ENCODE measurements at places on chromosomes 13 and 19.
A peak's percentile ranks its signal among the peaks of the same experiment; 100 is the strongest.

GRCh38 chr13:47665043-47665442, 336.0 kb downstream of the SUCLA2 start:
- no peak for DNase-seq

DNA sequence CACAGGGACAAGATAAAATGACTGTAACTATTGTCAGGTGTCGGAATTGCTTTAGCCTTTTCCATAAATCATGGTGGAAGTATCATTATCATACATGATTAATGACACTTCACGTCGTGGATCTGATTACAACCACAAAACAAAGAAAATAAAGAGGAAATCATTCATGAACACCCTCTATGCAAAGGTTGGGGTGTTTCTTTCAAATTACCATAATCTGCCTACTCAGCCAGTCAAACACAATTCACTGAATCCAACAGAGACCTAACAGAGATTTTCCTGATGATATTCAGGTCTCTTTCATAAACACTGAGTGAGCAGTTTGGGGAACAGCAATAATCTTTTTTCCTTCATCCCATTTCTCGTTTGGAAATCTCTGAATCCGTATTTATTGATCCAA, 625.6 kb downstream of the DCT start:
- no peak for DNase-seq

DNA sequence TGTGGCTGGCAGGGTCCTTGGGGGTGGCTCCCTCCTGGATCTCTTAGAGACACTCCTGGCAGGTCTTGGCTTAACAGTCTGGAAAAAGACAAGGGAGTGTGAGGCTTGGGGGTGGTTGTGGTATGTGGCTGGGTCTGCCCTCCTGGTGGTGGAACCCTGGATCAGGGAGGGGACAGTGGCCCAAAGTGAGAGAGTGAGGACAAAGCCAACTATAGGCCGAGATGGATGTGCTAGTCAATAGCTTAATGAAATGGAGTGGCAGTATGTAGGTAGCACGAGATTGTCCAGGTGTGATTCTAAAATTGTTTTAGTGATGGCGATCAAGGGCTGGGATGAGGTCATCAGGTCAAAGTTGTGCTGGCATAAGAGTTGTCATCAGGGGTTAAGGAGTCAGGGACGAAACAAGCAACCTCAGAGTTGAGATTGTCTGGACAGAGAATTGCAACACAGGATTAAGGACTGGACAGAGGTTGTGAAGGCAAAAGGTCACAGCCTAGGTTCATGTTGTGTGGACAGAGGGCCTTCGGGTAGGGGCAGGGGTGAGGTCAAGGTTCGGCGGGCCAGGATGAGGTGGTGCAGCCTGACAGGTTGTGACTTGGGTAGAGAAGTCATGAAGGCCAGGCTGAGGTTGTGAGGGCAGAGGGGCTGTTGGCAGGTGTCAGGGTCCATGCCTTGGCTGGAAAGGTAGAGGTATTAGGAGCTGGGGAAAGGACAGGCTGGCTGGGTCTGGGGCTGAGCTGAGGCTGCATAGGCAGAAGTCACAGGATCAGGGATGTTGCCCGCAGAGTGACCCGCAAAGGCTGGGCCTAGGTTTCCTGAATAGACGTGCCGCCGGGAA, 4.5 kb upstream of the RASAL3 start:
- no peak for DNase-seq

- DNase-seq: no peak
Observed at GRCh38 chr19:47022140-47022536, 2.5 kb downstream of the NPAS1 start.

DNA sequence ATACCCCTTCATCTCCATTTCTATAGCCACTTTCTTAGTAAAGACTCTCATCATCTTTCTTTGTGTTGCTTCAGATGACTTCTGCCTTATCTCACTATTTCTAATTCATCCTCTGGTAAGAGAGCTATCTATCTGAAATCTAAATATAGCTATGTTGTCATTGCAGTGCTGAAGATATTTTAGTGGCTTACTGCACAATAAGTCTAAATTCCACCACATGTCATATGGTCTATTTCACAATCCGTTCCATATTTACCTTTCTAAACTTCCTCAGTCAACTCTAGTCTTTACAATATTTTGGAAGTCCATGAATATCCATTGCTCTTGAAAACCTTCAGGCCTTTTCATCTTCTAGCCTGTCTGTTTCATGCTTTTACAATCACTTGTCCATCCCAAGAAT, 465.1 kb upstream of the SLC10A2 start:
- no peak for DNase-seq

- DNase-seq: peak; percentile 24
Observed at GRCh38 chr19:12995596-12996405, 526 bp downstream of the NFIX start.

DNA sequence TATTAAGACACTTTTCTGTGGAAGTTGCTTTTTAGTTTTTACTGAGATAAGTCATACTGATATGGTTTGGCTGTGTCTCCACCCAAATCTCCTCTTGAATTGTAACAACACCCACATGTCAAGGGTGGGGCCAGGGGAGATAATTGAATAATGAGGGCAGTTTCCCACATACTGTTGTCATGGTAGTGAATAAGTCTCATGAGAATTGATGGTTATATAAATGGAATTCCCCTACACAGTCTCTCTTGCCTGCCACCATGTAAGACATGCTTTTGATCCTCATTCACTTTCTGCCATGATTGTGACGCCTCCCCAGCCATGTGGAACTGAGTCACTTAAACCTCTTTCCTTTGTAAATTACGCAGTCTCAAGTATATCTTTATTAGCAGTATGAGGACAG, 1340.4 kb downstream of the SLITRK5 start:
- DNase-seq: no peak

GRCh38 chr13:64925727-64926126, 2304.4 kb downstream of the PCDH9 start:
- no peak for DNase-seq

- DNase-seq: no peak
Observed at GRCh38 chr19:6694147-6694815, 24.3 kb upstream of the TNFSF14 start.

- DNase-seq: no peak
Observed at GRCh38 chr13:96728463-96728862, 265.8 kb downstream of the OXGR1 start.

- no peak for DNase-seq
Observed at GRCh38 chr13:105338006-105338405, 1197.5 kb downstream of the EFNB2 start.

- DNase-seq: no peak
Observed at GRCh38 chr13:62663767-62664166, 1248.1 kb upstream of the PCDH20 start.

- DNase-seq: no peak
Observed at GRCh38 chr13:110832531-110832930, 82.3 kb downstream of the ANKRD10 start.

DNA sequence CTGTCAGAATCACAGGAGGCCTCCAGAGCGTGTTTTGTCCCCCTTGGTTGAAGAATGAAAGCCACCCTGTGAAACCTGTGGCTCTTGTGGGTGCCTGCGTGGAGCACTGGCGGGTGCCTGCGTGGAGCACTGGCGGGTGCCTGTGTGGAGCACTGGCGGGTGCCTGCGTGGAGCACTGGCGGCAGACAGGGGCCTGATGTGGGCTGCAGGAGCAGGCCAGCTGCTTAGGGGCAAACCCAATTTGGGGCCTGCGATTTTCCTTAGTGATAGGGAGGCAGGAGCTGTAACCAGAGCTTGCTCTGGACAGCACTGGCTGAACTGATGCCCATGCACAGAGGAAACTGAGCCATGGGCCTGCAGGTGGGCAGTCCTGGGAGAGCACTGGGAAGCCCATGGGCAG, 24.3 kb downstream of the ARHGEF7 start:
- no peak for DNase-seq

DNA sequence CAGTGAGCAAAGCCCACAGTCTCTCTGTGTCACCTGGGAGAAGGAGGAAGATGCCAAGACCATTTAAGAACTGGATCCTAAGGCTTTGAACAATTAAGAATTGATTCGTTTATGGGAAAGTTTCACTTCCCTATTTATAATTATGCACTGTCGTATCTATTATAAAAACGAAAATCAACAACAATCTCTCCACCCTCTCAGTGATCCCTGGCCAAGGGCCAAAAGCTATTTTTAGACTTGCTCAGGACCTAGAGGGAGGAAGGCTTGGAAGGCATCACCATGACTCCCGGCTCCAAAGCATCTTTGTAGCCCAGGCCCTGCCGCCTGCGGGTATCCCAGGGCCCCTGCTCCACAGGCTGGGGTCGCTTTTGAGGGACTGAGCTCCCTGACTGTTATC, 1.3 kb downstream of the RHPN2 start:
- DNase-seq: no peak

GRCh38 chr19:3270902-3271301, 46.4 kb downstream of the CELF5 start:
- DNase-seq: no peak

DNA sequence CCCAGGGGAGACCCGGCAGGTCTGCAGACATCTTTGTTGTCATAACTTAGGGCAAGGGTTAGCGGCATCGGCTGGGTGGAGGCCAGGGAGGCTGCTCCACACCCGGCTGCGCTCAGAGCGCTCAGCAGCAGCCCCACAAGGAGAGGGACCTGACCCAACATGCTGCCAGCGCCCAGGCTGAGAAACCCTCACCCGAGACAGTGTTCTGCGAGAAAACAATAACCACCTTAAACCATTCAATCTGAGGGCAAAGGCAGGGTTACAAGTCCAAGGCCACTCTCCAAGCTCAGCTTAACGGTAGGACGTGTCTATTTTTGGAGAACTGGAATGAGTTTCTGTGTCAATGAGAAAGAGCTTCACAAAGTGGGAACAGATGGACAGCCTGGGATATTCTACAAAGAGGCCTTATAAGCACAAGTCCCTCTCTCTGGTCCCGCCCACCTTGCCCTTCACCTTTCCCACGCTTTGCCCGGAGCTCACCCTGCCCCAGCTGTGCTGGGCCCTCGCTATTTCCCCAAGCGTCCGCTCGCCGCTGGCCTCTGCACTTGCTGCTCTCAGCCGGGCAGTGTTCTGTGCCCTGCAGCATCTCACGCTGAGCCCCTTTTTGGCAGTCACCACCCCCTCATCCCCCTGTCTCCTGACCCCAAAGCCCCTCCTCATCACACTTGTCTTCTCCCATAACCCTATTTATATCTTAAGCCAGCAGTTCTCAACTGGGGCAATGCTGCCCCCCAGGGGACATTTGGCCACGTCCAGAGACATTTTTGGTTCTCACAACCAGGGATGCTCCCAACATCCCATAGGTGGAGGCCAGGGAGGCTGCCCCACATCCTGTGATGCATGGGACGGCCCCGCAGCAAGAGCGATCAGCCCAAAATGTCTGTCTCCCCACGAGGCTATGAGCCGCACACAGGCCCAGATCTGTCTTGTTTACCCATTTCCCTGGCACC, 17.6 kb downstream of the PPP1R12C start:
- no peak for DNase-seq

GRCh38 chr19:29845574-29846176, 33.9 kb downstream of the CCNE1 start:
- peak; percentile 61 for DNase-seq

- DNase-seq: no peak
Observed at GRCh38 chr13:41674246-41674645, 216.9 kb downstream of the RGCC start.

GRCh38 chr13:99214232-99214631, 13.6 kb downstream of the UBAC2 start:
- DNase-seq: no peak

- DNase-seq: peak; percentile 8
Observed at GRCh38 chr13:62292714-62293480, 877.2 kb upstream of the PCDH20 start.

GRCh38 chr19:5282901-5283300, 57.7 kb downstream of the PTPRS start:
- DNase-seq: no peak

DNA sequence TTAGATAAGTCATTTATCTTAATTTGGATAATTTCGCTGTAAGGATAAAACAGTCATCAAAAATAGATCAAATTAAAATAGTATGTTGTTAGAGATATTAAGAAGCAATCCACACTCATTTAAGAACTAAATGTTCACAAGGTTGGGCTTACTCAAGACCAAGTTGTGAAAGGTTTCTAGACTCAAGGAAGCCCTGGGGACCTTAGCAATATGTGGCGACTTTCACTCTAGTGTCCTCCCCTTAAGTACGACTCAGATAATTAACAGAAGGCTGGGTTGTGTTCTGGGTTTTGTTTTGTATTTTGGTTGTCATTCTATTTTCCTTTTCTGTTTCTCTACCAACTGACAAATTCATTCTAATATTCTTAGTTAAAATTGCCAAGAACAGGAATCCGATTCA, 1008.0 kb downstream of the PCDH9 start:
- no peak for DNase-seq

GRCh38 chr19:8476524-8476923, 25.9 kb downstream of the PRAM1 start:
- DNase-seq: no peak

- no peak for DNase-seq
Observed at GRCh38 chr19:51271067-51271466, 20.2 kb downstream of the SIGLECL1 start.

- no peak for DNase-seq
Observed at GRCh38 chr13:42732073-42732472, 49.3 kb upstream of the FAM216B start.

DNA sequence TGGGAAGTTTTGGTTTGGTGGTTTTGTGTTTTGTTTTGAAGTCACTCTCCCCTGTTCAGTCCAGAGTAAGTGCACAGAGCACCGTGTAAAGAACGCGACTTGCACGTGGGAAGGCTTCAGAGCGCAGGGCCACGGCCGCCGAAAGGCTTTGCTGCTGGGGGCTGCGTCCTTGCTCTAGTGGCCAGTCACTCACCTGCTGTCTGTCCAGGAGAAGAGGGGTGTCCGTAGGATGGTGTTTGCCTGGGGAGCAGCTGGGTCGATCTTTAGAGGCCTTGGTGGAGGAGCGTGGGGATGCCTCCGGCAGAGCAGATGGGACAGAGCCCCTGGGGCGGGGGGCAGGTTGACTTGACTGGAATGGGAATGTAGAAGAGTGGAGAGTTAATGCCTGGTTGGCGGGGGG, 116.6 kb upstream of the MCF2L start:
- no peak for DNase-seq

DNA sequence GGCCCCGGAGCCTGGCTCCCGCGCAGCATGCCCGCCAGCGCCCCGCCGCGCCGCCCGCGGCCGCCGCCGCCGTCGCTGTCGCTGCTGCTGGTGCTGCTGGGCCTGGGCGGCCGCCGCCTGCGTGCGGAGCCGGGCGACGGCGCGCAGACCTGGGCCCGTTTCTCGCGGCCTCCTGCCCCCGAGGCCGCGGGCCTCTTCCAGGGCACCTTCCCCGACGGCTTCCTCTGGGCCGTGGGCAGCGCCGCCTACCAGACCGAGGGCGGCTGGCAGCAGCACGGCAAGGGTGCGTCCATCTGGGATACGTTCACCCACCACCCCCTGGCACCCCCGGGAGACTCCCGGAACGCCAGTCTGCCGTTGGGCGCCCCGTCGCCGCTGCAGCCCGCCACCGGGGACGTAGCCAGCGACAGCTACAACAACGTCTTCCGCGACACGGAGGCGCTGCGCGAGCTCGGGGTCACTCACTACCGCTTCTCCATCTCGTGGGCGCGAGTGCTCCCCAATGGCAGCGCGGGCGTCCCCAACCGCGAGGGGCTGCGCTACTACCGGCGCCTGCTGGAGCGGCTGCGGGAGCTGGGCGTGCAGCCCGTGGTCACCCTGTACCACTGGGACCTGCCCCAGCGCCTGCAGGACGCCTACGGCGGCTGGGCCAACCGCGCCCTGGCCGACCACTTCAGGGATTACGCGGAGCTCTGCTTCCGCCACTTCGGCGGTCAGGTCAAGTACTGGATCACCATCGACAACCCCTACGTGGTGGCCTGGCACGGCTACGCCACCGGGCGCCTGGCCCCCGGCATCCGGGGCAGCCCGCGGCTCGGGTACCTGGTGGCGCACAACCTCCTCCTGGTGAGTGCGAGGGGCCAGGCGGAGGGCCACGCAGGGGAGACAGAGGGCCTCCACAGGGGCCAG, at the start of gene KL:
KL (plus strand) TSS at position 10 of the 909 bp plus-strand sequence; CDS start at position 28, 18 bp downstream.
- peak; percentile 37 for DNase-seq

- DNase-seq: no peak
Observed at GRCh38 chr13:35763782-35764123, 287.3 kb upstream of the MAB21L1 start.
